HS-5 (cell line): ENCODE measurements at places on chromosomes 2 and 18.

- no peak for DNase-seq
Measured at GRCh38 chr2:212929971-212930370, 221.4 kb downstream of the IKZF2 start.

DNA sequence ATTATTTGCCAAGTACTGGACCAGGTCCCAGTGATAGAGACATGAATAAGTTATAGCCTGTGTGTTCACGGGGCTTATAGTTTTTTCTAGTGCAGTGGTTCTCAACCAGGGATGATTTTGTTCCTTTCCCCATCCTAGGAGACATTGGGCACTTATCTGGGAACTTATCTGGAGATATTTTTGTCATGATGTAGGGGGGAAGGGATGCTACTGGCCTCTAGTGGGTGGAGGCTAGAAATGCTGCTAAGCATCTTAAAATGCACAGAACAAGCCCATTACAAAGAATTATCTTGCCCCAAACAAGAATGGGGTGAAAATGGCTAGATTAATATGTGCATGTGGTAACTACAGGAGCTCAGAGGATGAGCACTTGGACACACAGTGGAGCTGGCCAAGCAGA, 75.2 kb downstream of the KLHL29 start:
- DNase-seq, result no peak

GRCh38 chr2:235373171-235373570, 120.7 kb upstream of the AGAP1 start:
- no peak for DNase-seq

DNA sequence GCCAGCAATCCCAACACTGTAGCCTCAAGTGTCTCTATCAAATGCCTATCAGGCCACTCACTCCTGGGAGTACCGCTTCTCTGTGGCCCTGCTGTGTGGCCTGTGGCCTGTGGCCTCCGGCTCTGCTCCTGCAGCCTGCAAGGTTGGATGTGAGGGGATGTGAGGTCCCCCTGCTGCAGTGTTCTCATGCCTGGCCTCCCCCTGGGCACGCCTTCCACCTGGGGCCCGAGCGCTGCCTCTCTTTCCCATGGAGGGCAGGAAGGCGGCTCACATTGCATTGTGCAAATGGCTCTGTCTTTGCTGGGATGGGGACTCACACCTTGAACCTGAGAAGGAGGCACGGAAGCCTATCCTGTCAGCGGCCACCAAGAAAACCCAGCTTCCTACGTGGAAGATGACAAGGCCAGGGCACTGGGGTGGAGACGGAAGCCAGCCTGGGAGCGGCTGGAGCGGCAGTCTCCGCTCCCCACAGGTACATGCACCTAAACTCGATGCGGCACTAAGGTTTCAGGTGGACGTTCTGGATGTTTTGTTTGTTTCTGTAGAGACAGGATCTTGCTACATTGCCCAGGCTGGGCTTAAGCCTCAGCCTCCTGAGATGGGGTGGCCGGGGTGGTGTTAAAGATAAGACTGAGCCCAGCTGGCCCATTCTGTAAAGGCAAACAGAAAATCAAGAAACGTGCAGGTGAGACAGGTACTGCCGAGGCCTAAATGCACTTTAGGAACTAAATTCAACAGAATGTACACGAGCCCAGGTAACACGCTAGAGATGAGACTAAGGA, 140.1 kb downstream of the HDAC4 start:
- DNase-seq, result no peak

- no peak for DNase-seq
Measured at GRCh38 chr18:74539289-74539688, 5.0 kb downstream of the CNDP1 start.

- DNase-seq, result no peak
Measured at GRCh38 chr18:39788383-39788782, 2166.7 kb upstream of the PIK3C3 start.

GRCh38 chr18:46485675-46486194, 171.3 kb downstream of the LOXHD1 start:
- DNase-seq, result no peak

DNA sequence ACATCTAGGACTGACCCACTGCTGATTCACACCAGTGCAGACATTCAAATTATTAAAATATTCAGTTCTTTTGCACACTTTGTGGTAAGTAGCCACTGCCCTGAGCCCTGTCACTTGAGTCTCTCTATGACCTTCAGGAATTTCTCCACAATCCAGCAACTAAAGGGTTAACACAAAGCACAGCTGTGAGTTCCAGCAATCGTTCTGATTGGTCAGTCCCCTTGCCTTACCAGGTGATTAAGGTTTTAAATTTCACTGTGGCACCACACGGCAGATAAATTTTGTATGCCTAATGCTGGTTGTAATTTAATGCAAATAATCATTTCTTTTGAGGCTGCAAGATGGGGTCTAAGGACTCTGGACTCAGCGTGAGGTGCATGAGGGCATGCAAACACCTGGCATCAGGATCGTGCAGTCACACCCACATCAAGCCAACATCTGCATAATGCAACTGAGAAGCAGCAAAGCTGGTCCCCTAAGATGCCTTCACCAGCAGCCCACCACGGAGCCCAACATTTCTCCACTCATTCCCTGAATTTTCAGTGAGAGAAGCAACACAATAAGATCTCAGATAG, 36.6 kb downstream of the SLC14A1 start:
- no peak for DNase-seq

GRCh38 chr2:202099515-202099914, 26.5 kb downstream of the KIAA2012 start:
- no peak for DNase-seq

DNA sequence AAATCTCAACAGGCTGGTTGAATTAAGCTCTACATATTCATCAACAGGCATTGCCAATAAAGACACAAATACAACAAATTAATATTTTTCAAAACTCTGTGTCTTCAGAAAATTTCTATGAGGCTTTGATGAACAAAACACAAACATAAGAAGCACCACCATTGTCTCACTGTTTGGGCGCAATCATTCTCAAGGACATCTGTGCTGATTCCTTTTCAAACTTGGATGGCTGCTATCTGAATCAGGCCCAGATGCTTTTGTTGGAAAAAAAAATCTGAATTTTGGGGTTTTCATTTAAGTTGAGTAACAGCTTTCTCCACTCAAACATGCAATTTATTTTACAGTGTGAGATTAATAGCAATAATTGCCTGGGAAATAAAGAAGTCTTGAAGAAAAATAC, 173.8 kb downstream of the NRXN1 start:
- DNase-seq, result no peak

DNA sequence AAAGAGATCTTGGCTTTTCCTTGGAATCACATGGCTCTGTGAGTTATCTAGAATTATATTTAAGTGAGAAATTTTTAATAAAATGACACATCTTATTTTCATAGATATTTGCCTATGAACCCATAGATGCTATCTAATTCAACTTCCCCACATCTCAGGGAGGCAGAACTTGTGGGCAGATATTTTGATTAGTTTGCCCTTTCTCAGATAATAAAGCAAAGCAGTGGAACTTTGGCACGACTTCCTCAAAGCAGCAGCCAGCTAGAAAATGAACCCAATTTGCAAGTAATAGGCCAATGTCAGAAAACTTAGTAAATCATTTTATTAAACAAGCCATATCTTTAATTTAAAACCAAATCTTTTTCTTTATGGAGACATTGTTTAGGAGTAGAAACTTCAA, 32.7 kb downstream of the RAB27B start:
- DNase-seq, result no peak

- DNase-seq, result no peak
Measured at GRCh38 chr2:10343191-10343590, 40.5 kb downstream of the HPCAL1 start.

DNA sequence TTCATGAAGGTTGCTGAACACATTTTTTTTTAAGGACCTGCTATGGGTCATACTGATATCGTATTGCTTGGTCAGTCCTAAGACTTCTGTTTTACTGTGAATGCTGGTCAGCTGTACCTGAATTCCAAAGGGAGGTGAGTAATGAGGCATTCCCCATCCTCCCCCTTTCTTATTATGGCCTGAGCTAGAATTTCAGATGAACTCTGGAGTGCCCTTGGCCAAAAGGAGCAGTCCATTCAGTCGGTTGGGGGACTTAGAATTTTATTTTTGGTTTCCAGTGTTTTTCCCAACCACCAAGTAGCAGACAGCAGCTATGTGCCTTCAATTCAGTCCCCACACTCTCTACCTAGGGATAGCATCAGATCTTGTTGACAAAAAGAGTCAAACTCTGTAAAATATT, 26.9 kb upstream of the PDCL3 start:
- no peak for DNase-seq

DNA sequence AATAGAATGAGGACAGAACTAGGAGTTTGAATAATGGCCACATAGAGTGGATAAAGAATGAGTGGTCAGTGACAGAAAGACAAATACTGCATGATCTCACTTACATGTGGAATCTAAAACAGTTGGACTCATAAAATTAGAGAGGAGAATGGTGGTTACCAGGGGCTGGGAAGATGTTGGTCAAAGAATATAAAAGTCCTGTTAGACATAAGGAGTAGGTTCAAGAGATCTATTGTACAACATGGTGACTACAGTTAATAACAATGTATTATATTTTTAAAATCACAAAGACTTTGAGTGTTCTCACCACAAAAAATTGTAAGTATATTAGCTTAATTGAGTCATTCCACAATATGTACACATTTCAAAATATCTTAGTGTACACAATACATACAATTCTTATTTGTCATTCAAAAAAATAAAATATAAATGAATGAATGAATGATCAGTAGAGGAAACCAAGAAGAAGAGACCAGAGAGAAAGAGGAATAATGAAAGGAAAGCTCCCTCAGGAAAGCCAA, 177.9 kb upstream of the VRK2 start:
- DNase-seq, result no peak

- no peak for DNase-seq
Measured at GRCh38 chr2:205022841-205023240, 477.6 kb downstream of the PARD3B start.

DNA sequence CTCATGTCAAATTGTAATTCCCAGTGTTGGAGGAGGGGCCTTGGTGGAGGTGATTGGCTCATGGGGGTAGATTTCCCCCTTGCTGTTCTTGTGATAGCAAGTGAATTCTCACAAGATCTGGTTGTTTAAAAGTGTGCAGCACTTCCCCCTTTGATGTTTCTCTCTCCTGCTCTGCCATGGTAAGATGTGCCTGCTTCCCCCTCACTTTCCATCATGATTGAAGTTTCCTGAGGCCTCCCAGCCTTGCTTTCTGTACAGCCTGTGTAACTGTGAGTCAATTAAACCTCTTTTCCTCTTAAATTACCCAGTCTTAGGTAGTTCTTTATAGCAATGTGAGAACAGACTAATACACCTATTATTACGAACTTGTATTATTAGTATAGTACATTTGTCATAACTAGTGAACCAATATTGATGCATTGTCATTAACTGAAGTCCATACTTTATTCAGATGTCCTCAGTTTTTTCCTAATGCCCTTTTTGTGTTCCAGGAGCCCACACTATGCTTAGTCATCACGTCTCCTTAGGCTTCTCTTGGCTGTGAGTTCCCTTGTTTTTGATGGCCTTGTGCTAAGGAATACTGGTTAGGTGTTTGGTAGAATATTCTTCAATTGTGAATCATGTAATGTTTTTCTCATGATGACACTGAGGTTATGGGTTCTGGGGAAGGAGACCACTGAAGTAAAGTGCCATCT, 4.5 kb upstream of the MAP3K2 start:
- no peak for DNase-seq

GRCh38 chr2:179193759-179194394, 70.8 kb downstream of the SESTD1 start:
- DNase-seq, result no peak

- no peak for DNase-seq
Measured at GRCh38 chr2:171531836-171532450, 9.7 kb downstream of the CYBRD1 start.

- no peak for DNase-seq
Measured at GRCh38 chr2:207113414-207113813, 52.3 kb downstream of the KLF7 start.

GRCh38 chr2:134667081-134667480, 51.7 kb downstream of the TMEM163 start:
- no peak for DNase-seq

- no peak for DNase-seq
Measured at GRCh38 chr18:50287028-50287440, 458 bp downstream of the CXXC1 start.

- no peak for DNase-seq
Measured at GRCh38 chr2:24873619-24874018, 46.4 kb downstream of the ADCY3 start.

GRCh38 chr2:99811544-99811943, 321.7 kb upstream of the REV1 start:
- DNase-seq, result peak; percentile 94

DNA sequence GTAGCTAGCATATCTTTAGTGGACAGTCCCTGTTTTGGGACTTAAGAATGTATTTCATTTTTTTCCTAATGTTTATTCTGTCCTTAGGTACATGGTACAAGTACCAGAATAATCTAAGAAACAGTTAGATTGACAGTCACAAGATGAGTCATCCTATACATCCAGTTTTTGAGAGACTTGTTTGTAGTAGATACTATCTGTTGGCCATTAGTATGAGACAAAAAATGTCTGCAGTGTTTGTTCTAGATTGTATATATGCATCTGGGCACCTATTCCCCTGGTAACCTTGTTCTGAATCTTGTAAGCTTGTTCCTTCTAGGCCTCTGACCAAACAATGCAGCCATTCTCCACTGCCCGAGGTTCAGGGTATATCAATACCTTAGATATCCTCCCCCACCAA, 1343.5 kb downstream of the SUCLG1 start:
- DNase-seq, result no peak

- no peak for DNase-seq
Measured at GRCh38 chr2:6694555-6694954, 171.2 kb downstream of the CMPK2 start.
